IMR-90 (cell line): ENCODE measurements at places on chromosomes 6 and 20. TPM values are rescaled to one million over a fixed set of nuclear protein-coding genes. Genes with fewer than 3 reads are reported as not detected.

GRCh38 chr20:10113746-10114145 is 79.0 kb downstream of the ANKEF1 start:
- DNase-seq: no peak

- DNase-seq: no peak
Measured at GRCh38 chr6:99393366-99393697, 663 bp downstream of the COQ3 start.

DNA sequence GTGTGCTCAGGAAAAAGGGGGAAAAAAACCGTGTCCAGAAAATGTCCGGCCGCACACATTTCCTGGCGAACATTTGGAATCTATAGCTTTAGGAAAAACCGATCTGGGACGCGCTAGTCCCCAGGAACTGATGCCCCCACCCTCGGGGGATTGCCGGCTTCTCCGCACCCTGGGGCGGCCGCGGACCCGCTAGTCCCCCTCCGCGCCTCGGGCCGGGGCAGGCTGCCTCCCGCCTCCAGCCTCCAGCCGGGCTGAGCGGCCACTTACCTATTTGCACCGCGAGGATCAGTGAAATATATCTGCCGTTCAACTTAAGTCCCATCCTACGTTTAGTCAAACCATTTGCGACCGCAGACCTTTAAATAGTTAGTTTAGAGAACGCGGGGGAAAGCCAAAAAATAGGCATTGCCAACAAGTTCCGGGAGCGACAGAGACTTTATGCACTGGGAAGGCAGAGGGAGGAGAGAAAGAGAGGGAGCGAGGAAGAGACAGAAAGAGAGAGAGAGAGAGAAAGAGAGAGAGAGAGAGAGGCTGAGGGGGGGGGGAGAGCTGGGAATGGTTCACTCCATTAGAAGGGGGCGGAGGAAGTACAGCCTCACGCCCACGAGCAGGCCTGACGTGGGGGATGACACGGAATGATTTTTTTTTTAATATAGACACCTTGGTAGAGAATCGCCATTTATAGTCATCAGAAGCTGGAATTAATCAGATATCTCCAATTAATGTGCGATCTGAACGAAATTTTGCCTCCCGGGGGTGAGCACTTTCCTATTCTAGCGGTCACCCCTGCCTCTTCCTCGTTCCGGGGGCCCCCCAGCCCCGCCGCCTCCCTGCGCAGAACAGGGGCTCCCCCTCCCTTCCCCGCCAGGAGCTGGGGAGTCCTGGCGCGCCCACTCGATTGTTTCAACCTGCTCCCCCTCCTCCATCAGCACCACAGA is at the start of gene NRN1:
Gene NRN1 (minus strand): TSS at position 498 of the 938 bp plus-strand sequence. CDS start 176 bp downstream, at position 322.
- no peak for DNase-seq

The CLDN20 gene
- total RNA-seq: not detected in 2 replicates
